ENCODE measurements at places on chromosomes 11 and 22.

DNA sequence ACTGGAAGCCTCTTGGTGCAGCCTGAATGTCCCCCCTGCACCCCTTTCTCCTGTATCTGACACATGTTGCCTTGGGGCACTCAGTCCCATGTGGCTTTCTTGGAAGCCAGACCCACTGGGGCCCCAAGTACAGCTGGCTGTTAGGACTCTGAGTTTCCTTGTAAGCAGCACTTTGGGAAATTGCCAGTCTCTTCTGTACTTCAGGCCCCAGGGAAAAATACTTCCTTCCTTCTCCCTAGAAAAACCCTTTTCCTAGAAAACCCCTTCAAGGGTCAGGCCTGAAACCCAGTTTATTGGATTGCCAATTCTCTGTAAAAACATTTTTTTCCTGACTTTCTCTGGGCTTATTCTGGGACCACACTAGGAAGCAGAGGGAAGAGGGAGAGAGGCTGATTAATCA is 360.3 kb downstream of the TENM4 start:
- DNase-seq: no peak

- no peak for DNase-seq
Observed at GRCh38 chr22:44116755-44117684, 63.7 kb upstream of the PARVG start.

GRCh38 chr11:114447892-114448291 is 8.6 kb downstream of the REXO2 start:
- DNase-seq: no peak

DNA sequence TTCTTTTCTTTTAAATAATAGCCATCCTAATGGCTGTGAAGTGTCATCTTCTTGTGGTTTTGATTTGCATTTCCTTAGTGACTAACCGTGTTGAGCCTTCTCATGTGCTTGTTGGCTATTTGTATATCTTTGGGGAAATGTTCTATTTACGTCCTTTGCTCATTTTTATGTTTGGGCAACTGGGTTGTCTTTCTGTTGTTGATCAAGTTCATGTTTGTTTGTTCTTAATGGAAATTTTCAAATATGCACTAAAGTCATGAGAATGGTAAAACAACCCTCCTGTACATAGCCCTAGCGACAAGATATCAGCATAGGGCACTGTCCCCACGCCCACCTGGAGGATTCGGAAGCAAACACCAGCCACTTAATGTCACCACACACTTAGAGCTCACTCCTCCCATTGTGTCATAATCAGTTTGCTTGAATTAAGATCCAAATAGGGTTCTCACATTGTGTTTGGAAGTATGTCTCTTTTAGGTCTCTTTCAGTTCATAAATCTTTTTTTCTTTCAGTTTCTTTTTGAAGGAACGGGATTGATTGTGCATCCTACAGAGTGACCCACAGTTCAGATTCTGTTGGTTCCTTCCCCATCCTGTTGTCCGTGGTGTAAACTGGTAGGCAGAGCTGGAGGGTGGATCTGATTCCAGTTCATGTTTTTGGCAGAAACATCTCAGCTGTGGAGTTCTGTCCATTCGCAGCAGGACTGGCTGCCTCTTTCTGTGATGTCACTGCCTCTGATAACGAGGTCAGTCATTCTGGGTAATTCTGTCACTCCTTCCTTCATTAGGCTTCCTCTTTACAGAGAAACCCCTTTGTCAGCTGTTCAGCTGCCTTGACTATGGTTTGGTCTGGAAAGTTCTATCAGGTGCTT is 26.4 kb upstream of the ADORA2A start:
- no peak for DNase-seq

DNA sequence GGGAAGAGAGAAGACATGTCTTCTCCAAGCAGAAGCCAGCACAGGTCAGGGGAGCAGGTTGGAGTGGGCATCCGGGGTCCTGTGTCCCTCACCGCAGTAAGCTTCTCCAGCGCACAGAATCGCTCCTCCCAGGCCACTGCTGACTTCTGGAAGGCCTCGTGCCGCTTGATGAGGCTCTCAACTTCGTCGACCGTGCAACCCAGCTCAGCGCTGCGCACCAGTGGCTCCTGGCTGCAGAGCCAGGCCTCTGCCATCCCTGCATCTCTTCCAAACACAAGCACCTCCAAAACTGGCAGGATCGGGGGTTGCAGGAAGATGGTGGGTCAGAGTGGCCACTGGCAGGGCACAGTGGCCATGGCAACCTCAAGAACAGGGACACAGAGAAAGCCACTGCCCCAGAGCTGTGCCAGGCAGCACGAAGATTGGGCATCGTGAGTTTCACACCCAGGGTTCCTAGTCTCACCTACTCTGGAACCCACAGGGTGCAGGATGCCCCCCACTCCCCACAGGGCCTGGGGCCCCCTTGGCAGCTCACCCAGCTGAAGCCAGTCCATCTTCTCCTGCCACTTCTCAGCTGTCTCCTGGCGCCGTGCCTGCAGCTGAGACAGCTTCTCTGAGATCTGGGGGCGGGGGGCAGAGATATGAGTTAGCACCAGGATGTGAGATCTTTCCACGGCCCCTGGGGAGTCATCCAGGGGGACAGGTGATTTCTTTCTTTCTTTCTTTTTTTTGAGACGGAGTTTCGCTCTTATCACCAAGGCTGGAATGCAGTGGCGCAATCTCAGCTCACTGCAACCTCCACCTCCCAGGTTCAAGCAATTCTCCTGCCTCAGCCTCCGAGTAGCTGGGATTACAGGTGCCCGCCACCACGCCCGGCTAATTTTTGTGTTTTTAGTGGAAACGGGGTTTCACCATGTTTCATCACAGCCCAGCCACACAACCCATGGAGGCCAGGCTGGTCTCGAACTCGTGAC is 11.2 kb upstream of the RBM4B start:
- DNase-seq: no peak

GRCh38 chr11:3160252-3161031 is 4.7 kb downstream of the OSBPL5 start:
- DNase-seq: no peak

DNA sequence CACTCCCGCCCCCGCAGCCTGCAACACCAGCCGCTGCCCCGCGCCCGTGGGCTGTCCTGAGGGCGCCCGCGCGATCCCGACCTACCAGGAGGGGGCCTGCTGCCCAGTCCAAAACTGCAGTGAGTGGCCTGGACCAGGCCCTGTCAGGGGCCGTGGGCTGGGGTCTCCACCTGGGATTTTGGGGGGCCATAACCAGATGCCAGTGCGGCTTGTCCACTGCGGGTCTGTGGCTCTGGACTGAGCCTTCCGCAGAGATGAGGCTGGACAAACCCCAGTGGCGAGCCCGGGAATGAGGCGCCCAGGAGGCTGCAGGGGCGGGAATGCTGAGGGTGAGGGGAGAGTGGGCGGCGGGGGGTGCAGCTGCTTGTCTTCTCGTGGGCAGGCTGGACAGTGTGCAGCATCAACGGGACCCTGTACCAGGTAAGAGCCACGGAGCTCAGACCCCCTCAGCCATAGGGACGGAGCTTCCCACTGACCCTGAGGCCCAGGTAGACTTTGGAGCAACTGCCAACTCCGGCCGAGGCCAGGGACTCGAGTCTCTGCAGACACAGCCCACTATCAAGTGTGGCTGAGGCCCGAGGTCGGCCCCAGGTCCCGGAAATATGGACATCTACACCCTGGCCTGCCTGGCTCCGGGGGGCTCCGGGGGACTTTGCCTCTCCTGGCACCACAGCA is 24.8 kb upstream of the MUC5B start:
- DNase-seq: no peak

DNA sequence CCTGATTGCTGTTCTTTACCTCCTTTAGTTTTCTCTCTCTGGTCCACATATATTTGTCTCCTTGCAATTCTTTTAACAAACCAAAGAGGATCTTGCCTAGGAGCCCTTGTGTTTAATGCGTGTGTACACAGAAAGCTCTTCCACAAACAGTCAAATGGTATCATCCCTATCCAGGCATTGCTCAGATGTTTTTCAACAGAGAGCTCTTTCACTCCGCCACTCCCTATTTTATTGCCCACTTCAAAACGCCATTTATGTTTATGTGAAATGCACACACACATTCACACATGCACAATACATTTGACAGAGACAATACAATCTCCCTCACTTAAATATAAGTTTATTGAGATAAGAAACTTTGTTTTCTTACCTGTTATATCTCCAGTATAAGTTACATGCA is 4.7 kb downstream of the OR5AP2 start:
- no peak for DNase-seq
